Fibroblast of skin of abdomen (primary cell): ENCODE measurements at places on chromosomes 6 and 20.

DNA sequence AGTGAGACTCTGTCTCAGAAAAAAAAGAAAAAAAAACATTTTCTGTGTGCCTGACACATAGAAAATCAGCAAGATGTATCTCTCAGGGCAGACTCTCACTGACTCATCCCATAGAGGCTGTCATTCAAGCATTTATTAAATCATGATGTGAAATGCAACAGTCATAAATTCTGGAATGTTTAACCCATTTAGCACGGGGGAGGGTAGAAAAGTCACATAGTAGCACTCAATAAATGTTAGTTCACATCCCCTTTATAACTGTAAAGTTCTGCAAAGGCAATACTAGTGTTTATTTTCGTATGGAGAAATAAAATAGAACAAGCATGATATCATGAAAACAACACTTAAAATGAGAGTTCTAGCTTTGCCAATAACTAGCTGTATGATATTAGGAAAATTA, 15.5 kb upstream of the CARMIL1 start:
- peak; percentile 92 for DNase-seq

DNA sequence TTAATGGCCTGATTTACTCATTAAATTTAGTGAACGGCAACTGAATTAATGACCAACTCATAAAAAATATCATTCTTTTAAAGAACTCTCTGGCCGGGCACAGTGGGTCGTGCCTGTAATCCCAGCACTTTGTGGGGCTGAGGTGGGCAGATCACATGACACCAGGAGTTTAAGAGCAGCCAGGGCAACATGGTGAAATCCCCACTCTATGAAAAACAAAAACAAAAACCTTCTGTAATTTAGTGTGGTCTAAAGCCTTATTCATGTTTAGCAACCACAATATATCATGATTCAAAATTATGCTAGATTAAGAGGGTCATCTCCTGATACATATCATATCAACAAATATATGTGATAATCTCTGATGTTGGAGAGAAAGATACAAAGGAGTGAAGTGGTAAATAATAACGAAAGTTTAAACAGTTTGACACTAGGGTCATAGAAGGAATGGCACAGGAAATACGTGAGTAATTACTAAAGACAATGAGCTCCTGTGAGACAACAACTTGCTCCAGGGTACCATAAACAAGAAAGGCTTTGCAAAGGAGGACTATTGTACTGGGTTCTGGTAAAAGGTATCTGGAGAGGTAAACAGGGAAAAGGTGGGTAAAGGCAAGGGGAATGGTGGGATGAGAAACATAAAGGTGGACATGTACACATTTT, 5.7 kb downstream of the ELOVL4 start:
- DNase-seq = no peak

GRCh38 chr20:59735486-59735885, 131.1 kb downstream of the PHACTR3 start:
- DNase-seq = no peak

GRCh38 chr6:11878029-11878428, 99.4 kb upstream of the ADTRP start:
- no peak for DNase-seq

- no peak for DNase-seq
Observed at GRCh38 chr20:50594231-50594590, 84.0 kb downstream of the PTPN1 start.

DNA sequence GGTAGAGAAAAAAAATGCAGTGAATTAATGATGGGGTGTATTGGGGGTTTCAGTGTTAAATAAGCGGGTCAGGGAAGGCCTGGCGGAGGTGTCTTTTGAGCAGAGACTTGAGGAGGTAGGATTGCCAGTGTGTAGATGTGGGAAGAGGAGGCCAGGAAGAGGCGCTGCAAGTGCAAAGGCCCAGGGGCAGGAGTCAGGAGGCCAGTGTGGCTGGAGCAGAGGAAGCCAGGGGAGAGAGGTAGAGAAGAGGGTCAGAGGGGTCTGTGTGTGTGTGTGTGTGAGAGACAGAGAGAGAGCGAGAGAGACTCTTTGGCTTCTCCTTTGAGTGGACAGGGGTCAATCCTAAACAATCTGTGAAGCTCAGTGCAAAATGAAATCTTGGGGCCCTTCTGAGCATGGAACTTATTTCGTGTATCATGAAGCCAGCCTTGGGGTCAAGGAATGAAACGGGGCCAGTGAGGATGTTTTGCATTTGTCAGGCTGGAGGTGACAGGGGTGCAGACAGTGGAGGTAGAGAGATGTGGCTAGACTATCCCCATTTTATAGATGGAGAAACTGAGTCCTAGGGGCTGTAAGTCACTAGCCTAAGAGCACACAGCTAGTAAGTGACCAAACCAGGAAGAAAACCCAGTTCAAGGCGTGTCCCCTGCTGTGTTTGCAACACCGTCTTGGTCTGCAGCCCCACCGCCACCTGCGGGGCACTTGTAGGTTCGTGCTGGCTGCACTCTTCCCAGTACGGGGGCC, 9.7 kb upstream of the IP6K3 start:
- no peak for DNase-seq

GRCh38 chr20:24880356-24880755, 68.7 kb upstream of the CST7 start:
- no peak for DNase-seq

- DNase-seq = no peak
Observed at GRCh38 chr6:53540129-53540692, 4.7 kb downstream of the GCLC start.

GRCh38 chr20:5626603-5627002, 123.6 kb upstream of the SHLD1 start:
- DNase-seq = no peak

GRCh38 chr20:22523499-22524392, 60.6 kb downstream of the FOXA2 start:
- DNase-seq = no peak

GRCh38 chr6:19921786-19922185, 84.6 kb downstream of the ID4 start:
- no peak for DNase-seq

GRCh38 chr6:132567566-132567965, 2.6 kb upstream of the TAAR6 start:
- DNase-seq = no peak

DNA sequence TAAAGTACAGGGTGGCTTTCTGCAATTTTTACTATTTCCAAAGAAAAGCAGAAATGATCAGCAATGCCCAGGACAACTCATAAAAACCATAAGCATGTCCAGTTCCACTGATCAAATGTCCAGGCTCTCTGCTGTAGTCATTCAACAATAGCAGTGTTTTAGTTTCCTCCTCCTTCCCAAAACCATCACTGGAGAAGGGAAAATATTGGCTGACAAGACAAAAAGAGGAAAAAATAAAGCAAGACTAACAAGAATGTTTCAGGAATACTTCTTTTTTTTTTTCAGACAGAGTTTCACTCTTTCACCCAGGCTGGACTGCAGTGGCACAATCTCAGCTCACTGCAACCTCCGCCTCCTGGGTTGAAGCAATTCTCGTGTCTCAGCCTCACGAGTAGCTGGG, 2.2 kb downstream of the UQCC1 start:
- no peak for DNase-seq

- no peak for DNase-seq
Observed at GRCh38 chr20:46270977-46271744, 37.1 kb downstream of the CDH22 start.

GRCh38 chr20:4160761-4161305, 145.5 kb upstream of the RNF24 start:
- peak; percentile 61 for DNase-seq

GRCh38 chr6:3284436-3284876, 25.7 kb downstream of the PSMG4 start:
- no peak for DNase-seq

DNA sequence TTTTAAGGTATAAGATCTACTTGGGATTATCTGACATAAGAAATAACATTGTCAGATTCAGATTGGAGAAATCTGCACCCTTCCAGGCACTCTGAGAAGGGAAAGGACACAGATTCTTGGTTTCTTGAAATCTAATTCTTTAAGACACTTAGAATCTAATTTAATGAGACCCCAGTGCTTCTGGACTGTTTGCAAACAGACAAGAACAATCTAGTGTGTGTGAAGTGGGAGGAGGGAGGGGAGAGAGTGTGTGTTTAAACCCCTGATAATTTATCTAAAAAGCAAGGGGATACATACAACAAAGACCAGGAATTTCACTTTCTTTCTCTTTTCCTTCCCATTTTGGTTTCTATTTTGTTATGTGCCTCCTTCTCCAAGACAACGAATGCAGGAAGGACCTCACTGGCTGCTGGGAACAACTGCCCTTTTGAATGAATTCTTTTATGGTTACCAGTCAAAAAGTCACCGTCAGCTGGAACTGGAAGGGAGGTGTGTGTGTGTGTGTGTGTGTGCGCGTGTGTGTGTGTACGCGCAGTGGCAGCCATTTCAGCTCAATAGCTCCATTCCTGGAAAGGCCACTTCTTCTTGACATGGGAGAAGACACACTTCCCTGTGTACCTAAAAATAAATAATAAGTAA, 129.4 kb downstream of the BCAS1 start:
- DNase-seq = peak; percentile 80

DNA sequence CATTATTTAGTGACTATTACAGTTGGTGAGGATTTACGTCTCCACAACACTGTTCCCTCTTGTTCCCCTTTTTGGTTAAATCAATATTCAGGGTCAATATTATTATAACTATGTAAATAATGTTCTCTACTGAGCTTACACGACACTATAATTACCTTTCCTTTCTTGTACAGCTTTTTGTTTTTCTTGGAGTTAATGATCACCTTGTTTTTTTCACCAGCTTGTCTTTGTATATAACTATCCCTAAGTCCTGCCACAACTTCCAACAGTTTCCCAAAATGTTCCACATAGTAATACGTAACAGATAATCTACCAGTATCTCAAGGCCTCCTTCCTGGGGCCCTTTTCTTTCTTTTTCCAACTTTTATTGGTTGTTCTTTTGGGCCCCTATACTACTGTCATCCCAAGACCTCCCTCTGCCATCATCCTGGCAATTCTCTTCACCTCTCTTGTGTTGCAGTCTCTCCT, 142.0 kb upstream of the SOX4 start:
- no peak for DNase-seq
